ENCODE measurements at places on chromosomes 3 and 15. TPM values are rescaled to one million over a fixed set of nuclear protein-coding genes. Genes with fewer than 3 reads are reported as not detected.

- H3K4me3 ChIP-seq: no peak overlapping the region
- DNase-seq: no peak
- H3K4me1 ChIP-seq: peaks cover 5% of the 10 kb centered on the region
- H3K36me3 ChIP-seq: no peaks in the 10 kb centered on the region
- no peaks in the 10 kb centered on the region for H3K27me3 ChIP-seq
Measured at GRCh38 chr15:60703207-60703933, 224.4 kb upstream of the ICE2 start.

GRCh38 chr15:58264053-58264971 lies 126.1 kb downstream of the AQP9 start:
- H3K27ac ChIP-seq: no peak overlapping the region
- H3K36me3 ChIP-seq: no peaks in the 10 kb centered on the region
- no peaks in the 10 kb centered on the region for H3K27me3 ChIP-seq
- no peak for DNase-seq
- peaks cover 3% of the 10 kb centered on the region for H3K4me1 ChIP-seq

DNA sequence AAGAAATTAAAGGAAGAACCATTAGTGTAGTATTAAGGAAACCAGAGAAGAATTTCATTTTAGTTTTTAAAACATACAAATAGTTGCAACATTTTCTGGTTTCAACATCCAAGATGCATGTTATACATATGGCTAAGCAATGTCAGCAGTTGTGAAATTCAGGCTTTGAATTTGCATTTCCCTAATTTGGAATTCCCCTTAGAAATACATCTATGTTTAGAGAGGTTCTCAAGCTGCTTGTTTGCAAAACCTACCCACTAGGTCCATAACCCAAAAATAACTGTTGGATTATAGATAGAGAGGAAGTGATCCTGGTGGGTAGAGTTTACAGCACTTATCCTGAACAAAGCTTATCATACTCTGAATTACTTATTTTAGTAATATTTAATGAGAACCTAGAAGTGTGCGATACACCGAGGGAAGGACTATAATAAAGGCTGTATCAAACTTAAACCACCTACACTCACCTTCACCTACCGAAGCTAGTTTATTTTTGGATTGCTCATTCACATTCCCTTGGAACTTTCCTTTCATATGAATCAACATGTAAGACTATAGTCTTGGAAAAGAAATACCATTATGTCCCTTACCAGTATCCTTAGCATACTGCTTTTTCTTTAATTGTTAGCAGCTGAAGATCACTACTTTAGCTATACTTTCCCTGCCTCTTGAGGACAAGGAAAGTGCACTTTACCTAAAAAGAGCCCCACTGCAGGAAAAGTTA lies 60.6 kb downstream of the CHAC1 start:
- H3K27ac ChIP-seq: no peak overlapping the region
- no peak for DNase-seq
- H3K4me3 ChIP-seq: no peak overlapping the region
- H3K36me3 ChIP-seq: peaks cover 21% of the 10 kb centered on the region
- H3K27me3 ChIP-seq: no peaks in the 10 kb centered on the region

- H3K36me3 ChIP-seq: no peaks in the 10 kb centered on the region
- H3K4me1 ChIP-seq: peaks cover 9% of the 10 kb centered on the region
- peaks cover 26% of the 10 kb centered on the region for H3K27me3 ChIP-seq
- H3K4me3 ChIP-seq: no peak overlapping the region
- H3K27ac ChIP-seq: no peak overlapping the region
- no peak for DNase-seq
Measured at GRCh38 chr3:170829546-170830272, 40.3 kb downstream of the RPL22L1 start.

The SHF gene
- 19.8 TPM for total RNA-seq

All from activated CD8-positive, alpha-beta T cell treated with anti-CD3 and anti-CD28 coated beads for 36 hours (primary cell).